ENCODE measurements at places on chromosomes 7 and 10. TPM values are rescaled to one million over a fixed set of nuclear protein-coding genes. Genes with fewer than 3 reads are reported as not detected.

The ACTA2 gene
- total RNA-seq, result 11,557 TPM

The NME8 gene
- total RNA-seq, result not detected

- DNase-seq, result no peak
These were observed 68.5 kb upstream of the BMPER start for GRCh38 chr7:33836797-33837355.

The SAP25 gene
- not detected for total RNA-seq

- no peak for DNase-seq
These were observed 2.1 kb upstream of the CFAP46 start for GRCh38 chr10:132944510-132944909.

DNA sequence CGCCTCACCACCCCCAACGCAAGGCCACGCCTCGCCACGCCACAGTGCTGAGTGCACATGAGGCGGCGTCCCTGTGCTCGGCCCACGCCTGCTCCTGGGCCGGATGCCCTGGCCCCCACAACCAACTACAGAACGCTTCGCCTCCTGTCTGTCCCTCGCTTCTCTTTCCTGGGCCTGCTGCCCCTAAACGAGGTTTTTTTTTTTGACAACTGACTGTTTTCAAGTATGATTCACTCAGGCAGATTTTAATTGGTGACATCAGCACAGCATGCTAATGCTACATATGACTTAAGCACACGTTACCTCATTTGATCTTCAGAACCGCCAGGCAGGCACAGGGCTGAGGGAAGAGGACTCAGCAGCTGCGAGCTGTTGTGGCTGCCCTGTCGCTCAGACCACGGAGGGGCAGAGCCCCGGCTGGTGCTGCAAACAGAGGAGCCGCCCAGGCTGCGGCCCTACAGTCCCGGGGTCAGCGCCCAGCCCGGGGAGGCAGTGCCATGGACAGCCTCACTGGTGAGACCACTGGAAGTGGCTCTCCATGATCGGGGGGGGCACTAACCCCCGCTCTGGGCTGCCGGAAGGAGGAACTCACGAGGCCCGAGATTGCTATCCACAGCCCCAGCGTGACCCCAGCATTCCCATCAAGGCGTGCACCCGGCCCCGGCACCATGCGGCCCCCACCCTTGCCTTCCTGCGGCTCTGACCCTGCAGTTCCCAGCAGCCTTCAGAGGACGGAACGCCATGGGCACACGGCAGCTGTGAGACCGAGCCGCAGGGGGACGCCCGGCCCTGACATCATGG, 212.8 kb downstream of the MAD1L1 start:
- DNase-seq, result peak; percentile 71

GRCh38 chr7:128167042-128167701, 73.9 kb upstream of the LEP start:
- peak; percentile 58 for DNase-seq

DNA sequence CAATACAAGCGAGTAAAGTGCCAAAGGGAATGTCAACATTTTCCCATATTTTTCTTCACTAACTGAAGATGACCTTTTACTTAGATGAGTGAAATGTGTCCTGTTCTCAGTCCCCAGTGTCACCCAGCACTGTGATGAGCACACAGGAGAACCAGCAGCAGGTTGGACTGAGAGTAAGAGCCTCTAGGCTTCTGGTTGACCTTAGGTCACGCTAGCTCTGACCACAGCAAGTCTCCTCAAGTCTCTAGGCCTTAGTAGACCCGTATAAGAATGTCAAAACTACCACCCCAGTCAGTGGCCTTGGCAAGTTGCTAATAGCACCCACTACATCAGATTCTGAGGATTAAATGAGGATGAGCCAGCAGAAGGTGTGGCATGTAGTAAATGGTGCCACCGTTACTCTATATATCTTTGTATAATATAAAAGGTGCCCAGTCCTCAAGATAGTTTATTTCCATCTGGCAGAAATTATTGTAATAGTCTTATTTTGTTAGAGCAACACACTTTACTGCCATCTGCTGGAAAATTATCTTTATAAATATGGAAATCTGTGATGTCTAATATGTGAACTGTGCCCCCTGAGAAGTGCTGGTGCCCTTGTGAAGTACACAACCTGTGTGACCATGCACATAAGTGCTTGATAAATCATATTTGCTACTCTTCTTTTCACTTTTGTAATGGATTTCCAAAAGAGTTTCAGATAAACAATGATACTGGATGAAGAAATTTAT, 75.7 kb downstream of the SPAG6 start:
- DNase-seq, result no peak

DNA sequence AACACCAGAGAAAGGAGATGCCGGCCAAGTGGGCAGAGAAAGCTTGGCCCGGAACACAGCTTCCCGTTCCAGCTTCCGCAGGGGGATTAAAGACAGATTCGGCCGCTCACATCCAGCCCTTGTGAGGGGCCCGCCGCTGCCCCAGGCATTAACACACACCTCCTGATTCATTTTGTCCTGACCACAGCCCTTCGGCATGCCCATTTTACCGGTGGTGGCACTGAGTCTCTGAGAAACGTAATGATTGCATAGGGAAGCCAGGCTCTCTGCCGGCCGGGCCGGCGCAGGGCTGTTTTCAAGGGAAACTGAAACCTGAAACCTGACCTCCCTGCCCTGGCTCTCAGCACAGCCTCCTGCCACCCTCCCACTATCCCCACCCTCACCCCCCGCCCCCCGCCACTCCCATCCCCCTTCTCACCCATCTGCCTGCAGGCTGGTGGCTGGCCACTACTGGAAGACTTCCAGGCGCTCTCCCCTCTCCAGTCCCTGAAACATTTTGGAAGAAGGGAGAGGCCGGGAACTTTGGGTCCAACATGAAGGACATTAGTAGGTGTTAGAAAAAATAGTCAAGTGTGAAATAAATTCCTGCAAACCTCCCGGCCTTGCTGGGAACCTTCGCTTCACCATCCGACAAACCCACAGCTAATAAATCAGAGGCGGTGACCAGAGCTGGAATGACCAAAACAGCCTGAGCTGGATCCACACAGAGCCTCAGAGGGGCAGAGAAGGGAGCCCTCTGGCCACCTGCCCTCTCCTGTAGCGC, 83.5 kb upstream of the CUX1 start:
- DNase-seq, result peak; percentile 83

- DNase-seq, result no peak
These were observed 263.6 kb upstream of the AUTS2 start for GRCh38 chr7:69334701-69335100.

- DNase-seq, result no peak
These were observed 91.1 kb downstream of the CH25H start for GRCh38 chr10:89115876-89116627.
